ENCODE measurements at places on chromosomes 16 and 17.

- DNase-seq: no peak
Measured at GRCh38 chr17:63156986-63157385, 191.0 kb downstream of the TANC2 start.

- no peak for DNase-seq
Measured at GRCh38 chr17:17837380-17837821, 615 bp upstream of the SREBF1 start.

DNA sequence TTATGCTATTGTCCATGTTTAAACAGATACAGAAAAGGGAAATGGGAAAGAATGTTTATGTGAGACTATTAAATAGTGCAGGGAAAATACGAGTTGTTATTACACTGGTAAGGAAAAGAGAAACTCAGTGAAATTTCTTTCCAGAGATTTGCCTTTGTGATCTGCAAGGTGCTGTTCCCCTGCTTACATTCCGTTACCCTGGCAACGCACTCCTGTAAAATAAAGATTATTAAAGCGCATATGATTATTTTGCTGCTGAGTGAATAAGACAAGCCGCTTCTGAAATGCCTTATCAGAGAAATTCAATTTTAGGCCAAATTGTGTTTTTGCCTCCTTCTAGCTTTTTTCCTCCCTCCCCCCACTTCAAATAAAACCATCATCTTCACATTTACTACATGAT, 328.6 kb upstream of the PMFBP1 start:
- no peak for DNase-seq

GRCh38 chr17:64099543-64099942, 30.4 kb downstream of the ERN1 start:
- no peak for DNase-seq

DNA sequence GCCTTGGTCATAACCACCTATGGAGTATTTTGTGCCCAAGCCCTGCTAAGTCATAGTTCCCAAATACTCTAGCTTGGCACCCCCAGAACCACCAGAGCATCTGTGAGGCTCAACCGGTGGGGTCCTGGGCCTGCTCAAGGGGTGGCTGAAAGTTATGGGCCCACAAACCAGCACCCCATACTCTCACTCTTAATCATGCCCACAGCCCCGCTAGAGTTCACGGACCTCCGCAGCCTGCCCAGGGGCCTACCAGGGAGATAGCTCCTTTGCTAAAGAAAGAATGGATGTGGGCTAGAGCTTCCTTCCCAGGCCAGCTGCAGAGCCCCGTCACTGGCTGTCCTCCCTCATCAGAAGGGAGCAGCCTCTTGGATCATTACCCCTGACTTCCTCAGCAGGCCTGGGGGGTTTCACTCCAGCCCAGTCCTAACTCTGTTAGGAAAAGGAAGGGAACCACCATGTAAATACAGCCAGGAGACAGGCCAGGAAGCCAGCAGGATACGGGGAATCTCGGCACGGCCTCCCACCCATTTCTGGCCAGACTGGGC, 1.4 kb downstream of the GIT1 start:
- DNase-seq: no peak

GRCh38 chr16:65545413-65545956, 423.6 kb upstream of the CDH11 start:
- DNase-seq: no peak

DNA sequence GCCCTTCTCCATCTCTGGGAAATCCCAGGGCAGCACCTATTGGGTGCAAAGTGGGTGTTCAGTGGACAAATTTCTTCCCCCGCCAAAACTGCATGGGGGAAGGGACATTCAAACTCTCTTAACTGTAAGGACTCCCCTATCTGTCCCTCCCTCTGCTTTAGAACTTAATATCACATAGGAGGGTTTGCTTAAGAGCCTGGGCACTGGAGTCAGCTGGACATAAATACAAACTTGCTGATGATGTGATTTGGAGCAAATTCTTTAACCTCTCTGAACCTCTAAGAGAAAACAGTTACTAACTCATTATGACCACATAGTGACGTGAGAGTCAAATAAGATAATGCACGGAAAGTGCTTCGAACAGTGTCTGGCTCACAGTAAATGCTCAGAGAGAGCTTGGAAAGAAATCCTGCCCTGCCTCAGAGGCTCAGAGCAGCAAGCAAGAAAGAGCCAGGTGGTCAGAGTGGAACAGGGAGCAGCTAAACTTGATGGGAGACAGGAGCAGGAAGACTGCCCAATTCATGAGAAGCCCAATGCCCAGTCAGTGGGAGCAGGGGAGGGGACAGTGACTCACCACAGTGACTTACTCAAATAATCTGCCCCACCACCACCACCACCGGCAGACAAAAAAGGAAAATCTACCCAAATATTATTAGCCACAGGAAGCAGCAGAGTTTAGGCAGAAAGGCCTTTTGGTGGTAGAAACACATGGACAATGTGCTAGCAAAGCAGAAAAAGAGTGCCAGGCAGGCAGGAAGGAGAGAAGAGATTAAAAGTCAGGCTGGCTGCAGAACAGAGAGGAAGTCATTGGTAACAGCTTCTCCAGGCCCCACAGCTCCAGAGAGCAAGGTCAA, 23.9 kb upstream of the CCL1 start:
- peak; percentile 16 for DNase-seq

GRCh38 chr17:40064971-40065768, 2.4 kb downstream of the THRA start:
- DNase-seq: no peak

- DNase-seq: no peak
Measured at GRCh38 chr17:7717756-7718350, 309 bp downstream of the DNAH2 start.

GRCh38 chr17:81090361-81091136, 55.6 kb downstream of the BAIAP2 start:
- peak; percentile 77 for DNase-seq

DNA sequence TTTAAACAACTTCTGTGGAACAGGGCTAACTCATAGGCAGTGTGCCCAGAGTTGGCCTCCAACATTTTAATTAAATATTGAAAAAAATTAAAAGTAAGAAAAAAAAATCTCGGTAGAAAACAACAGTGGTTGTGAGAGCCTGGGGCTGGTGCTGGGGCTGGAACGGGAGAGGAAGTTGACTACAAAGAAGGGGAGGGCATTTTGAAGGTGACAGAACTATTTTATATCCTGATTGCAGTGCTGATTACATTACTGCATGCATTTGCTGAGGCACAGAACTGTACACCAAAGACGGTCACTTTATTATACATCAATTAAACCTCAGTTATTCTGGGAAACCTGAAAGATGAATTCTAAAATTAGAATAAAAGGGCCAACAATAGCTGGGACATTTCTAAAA, 142.5 kb downstream of the PARN start:
- DNase-seq: peak; percentile 39

DNA sequence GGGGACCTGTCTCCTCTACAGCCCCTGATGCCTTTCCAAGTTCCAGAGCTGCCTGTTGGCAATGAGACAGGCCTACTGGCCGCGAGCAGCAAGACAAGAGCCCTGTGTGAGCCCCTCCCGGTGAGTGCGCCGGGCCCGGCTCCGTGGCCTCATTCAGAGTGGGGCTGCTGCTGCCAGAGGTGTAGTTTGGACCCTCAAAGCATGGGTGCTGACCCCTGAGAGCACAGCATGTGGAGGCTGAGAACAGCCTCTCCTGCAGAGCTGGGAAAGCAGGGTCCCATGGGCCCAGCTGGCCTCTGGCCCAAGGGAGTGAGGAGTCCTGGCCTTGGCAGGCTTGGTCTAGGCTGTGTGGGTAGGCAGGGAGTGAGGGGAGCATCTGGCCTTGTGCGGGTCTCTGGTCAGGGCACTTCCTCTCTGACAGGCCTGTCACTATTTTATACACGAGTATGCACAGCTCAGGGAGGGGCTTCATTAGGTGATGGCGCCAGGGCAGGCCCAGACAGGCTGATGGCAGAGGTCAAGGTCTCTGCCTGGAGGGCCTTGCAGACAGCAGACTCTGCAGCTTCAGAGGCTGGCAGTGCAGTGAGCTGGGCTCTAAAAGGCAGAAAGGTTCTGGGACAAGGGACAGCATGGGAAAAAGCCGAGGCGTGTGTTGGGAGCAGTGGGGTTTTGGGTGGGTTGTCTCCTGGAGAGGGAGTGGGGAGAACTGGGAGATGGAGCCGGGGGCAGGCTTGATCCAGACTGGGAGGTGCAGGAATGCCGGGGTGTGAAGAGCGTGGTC, 43.4 kb downstream of the ADCY7 start:
- DNase-seq: no peak

- no peak for DNase-seq
Measured at GRCh38 chr16:50916040-50916439, 174.2 kb downstream of the CYLD start.

GRCh38 chr16:53770641-53771040, 66.7 kb downstream of the FTO start:
- DNase-seq: no peak

- no peak for DNase-seq
Measured at GRCh38 chr16:23145608-23146007, 3.6 kb downstream of the USP31 start.

DNA sequence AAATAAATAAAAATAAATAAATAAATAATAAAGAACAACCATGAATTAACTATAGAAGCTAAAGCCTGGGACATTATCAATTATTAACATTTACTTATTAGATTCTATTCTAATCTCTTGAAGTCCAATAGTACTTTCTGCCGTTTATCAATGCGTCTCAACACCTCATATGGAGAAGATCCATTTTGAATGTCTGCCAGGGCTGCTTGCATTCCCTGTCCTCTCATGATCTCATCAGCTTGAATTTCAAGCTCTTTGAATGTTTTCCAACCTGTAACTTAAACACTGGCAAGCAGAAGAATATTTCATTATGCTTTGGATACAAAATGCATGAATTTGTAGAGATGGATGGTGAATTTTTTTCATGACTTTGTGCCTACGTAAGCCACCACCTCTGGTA, 191.9 kb upstream of the ANKFN1 start:
- no peak for DNase-seq

DNA sequence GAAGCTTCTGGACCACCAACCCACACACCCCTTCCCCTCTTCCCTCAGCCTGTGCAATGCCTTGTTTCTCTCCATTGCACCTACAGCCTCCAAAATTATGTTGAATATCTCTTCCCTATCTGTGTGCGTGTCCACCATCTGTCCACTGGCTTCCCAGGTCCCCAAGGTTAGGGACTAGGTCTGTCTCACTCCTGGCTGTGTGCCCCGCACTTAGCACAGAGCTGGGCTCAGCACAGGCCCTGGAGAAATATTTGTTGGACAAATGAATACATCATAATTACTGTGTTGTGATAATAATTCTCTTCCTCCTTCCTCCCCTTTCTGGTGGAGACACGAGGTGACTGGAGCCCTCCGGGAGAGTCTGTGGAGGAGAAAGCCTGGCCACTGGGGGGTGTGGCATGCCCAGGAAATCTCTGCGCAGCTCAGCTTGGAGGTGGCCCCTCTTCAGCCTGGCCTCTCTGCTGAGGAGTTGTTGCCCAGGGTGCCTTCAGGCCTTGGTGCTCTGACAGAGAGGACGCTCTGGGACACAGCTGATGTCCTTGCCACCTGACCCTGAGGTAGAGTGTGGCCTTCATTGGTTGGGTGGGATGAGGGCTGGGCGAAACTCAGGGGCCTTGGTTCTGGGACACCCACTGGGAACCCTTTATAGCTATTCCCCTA, 3.3 kb upstream of the BRD7 start:
- no peak for DNase-seq

DNA sequence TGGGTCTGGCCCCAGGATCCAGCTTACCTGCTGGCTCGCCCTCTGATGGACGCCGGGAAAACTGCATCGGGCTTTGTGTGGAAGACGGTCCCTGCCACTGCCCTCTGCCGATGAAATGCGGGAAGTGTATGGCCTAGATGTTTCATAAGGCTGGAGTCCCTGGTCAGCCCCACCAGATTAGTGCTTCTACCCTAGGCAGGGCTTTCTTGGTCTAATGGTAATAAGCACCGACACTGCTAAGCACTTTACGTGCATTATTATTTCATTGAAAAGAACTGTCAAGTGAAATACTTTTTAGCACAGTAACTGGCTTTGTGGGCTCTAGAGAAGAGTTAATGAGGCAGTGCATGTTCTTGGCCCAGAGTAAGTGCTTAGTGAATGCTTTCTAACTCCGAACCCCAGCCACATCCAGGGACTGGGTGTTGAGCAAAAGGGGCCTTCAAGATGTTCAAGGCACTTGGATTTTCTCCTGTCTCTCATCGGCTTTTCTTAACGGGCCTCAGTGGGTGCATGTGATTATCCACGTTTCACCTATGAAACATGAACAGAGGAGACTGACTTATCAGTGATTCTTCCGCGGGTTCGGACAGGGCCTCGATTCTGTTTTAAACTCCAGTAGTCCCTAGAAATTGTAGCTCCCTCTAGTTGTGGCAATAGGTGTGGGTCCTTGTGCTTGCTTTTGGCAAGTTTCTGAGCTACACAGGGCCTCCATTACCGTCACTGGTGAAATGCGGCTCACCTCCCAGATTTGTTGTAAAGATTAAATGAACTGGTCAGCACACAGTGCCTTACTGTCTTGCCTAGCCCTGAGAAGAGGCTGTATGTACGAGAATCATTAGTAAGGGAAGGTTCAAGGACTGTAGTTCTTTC, 6.6 kb downstream of the TRAF4 start:
- DNase-seq: no peak

DNA sequence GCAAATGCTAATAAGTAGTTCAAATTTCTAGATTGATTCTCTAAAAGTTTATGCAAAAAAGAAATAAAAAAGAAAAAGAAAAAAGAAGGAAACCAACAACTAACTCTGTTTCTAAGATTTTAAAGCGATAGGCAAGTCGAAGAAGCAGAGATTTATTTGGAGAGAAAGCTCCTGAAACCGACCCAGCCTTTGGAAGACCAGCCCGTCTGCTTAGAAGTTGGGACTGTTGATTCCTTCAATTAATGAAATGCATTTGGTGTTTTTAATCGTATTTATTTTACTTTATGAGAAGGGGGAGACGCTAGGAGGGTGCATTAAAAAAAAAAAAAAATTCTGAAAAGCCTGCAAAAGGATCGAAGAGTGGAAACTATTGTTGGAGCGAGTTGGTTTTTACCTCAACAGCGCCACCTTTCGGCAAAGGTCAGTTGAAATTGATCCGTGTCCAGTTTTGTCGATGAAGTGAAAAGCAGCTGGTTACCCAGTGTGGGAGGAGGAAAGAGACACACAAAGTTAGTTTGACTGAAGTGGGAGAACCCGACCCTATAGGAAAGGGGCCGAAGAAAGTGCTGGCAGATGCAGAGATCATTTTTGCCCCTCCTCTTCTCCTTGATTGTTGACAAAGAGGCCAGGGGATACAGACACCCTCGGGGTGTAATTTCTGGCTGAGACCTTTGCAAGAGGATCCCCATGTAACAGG, 1.5 kb upstream of the MAF start:
- peak; percentile 76 for DNase-seq

DNA sequence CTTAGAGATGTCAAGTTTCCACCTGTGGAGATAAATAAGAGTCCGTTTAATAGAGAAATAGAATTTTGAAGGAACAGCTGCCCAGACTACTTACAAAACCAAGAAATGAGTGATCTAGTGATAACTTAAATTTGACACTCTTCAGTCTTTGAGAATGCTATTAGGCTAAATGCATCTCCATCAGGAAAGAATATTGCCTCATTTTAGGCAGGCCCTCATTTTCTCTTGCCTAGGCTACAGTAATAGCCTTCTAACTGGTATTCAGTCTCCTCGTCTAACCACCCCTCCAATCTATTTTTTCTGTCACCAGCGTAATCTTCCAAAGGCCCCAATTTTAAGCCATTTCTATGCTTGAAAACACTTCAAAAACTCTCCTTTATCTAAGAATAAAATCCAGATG, 537.8 kb upstream of the CA10 start:
- no peak for DNase-seq
